ENCODE measurements at places on chromosomes 5 and 9.

DNA sequence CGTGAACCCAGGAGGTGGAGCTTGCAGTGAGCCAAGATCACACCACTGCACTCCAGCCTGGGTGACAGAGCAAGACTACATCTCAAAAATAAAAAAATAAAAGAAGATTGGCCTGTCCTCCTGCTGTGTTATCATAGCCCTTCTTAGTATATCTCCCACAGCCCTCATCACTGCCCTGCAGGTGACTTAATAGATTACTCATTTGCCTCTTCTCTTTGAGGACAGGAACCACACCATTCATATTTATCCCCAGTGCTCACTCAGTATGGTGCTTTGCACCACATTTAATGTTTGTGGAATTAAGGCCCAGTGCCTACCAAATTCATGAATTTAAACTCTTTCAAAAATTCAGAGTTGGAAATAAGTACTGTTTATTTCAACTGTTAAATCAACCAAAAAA is 10.3 kb downstream of the IDNK start:
- DNase-seq = peak; percentile 67

GRCh38 chr5:79259383-79259782 is 23.5 kb downstream of the JMY start:
- no peak for DNase-seq

GRCh38 chr9:89792189-89793123 is 187.6 kb downstream of the GADD45G start:
- no peak for DNase-seq

DNA sequence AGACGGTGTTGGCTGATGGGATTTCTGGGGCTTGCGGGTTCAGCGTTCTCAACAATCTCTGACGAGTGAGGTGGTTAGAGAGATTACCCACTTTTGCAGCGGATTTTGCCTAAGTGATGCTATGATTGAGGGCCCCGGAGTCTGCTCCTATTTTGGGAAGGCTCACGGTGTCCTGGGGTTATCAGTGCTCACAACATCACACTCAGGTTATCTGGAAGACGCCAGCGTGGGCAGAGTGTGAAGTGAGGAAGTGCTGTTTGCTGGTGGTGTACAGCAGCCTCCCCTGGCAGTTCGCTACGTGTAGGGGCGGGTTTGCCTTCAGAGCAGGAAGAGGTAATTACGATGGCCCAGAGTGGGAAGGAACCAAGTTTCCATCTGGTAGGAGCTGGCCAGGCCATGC is 341.2 kb upstream of the IRX2 start:
- DNase-seq = no peak

DNA sequence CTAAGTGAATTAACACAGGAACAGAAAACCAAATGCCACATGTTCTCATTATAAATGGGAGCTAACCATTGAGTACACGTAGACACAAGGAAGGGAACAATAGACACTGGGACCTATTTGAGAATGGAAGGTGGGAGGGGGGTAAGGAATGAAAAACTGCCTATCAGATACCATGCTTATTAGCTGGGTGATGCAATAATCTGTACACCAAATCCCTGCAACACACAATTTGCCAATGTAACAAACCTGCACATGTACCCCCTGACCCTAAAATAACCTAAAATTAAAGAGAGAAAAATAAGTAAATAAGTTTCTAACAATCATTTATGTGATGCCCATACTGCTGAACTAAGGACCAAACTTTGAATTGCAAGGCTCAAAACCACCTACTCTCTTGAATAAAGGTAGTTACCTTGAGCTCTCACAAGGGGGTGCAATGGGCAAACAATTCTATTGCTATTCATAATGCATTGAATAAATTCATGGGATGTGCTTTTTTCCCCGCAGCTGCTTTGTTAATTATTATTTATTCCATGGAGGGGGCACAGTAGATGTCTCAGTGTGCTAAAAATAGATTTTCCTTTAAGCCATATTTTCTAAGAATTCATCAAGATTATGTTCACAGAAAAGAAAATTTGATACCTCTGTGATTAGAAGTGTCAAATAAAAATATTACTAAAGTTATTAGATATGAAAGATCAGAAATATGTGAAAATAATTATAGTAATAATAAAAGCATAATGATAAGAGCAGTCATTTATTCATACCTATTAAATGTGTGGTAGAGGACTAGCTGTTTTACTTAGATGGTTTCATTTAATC is 76.2 kb upstream of the PTPN3 start:
- peak; percentile 66 for DNase-seq

GRCh38 chr5:5650242-5650641 is 227.8 kb downstream of the ICE1 start:
- DNase-seq = no peak

DNA sequence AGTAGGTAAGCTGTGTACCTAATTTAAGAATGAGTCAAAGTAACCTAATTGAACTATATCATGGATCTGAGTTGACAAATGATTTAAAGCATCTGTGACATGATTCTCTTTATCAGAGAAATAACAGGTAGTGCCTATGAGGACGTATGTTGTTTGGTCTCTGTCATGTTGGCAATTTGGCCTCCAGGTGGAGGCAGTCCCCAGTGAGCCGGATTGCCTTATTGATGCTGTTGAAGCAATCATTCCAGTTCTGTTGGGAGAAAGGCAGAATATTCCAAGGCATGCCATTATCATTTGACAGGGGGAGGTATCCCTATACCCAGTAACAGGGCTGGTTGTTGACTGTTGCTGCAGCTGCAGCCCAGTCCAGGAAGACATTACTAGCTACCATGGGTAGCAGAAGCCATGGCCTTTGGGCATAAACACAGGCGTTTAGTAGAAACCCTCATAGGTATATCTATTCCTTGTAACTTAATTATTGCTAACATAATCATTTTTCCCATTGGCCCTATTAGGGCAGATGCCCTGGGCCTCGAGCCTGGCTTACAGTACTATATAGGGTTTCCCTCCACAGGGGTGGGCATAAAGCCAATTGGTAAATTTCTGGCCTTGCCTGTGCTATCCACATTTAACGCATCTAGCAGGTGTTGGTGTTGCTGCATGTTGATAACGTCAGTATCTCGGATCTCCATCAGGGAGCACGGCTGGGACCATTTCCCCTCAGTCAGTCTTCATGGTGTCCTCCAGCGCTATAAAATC is 12.2 kb upstream of the SLC22A4 start:
- DNase-seq = no peak

- DNase-seq = peak; percentile 71
Measured at GRCh38 chr5:170307575-170308465, 10.2 kb upstream of the LCP2 start.
